ENCODE measurements at places on chromosomes 13 and 19. TPM values are rescaled to one million over a fixed set of nuclear protein-coding genes. Genes with fewer than 3 reads are reported as not detected.
A peak's percentile ranks its signal among the peaks of the same experiment; 100 is the strongest.

DNA sequence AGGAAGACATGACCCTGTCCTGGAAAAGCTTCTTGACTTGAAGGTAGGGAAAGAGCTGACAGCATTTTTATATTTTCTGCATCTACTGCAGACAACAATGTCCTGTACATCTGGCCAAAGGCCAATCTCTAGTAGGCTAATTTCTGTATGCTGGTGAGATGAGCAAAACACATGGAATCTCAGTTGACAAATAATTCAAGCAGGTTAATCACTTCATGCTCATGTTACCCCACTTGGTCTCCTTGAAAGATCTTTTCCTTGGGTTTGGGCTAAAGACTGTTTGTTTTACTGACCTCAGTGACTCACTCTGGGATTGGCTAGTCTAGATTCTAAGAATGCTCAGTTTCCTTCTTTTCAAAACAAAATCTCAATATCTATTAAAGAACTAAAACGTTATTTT lies 298.8 kb downstream of the LMO7 start:
- DNase-seq, result no peak

ADGRE3 gene
- not detected for polyA plus RNA-seq

DNA sequence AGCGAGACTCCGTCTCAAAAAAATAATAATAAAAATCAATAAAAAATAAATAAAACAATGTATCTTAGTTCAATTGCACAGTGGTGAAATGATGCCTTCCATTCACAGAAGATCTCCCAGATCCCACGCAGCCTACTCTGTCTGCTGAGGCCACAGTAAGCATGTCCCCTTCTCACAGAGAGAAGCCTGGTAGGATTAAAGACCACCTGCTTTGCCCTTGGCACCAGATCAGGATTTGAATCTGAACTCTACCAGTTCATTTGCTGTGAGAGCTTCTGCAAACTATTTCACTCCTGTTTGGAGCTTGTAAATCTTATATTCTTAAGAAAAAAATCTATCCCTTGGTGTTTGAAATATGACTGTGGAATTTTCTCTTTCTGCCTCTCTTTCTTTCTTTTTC lies 2.2 kb upstream of the SLC7A1 start:
- no peak for DNase-seq

KLF1 gene
- 1.3 TPM for polyA plus RNA-seq

NFKBIB gene
- 23.3 TPM for polyA plus RNA-seq

GRCh38 chr13:66265371-66265770 lies 964.8 kb downstream of the PCDH9 start:
- DNase-seq, result peak; percentile 20

TPTE2 gene
- polyA plus RNA-seq, result not detected

DNA sequence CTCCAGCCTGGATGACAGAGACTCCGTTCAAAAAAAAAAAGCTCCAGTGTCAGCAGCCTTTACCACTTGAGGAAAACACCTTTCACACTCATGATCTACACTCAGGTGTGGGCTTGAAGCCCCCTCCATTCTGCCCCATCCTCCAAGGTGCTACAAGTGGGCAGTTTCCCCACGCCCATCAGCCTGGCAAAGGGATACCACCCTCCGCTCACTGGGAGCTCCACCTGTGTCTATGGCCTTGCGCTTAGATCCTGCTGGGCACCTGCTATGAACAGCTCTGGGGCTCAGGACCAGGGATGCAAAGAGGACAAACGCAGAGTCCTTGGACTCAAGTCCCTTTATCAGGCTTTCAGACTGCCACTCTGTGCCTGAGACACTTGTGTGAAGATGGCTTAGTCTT lies 127.8 kb downstream of the CRYL1 start:
- DNase-seq, result no peak

DNA sequence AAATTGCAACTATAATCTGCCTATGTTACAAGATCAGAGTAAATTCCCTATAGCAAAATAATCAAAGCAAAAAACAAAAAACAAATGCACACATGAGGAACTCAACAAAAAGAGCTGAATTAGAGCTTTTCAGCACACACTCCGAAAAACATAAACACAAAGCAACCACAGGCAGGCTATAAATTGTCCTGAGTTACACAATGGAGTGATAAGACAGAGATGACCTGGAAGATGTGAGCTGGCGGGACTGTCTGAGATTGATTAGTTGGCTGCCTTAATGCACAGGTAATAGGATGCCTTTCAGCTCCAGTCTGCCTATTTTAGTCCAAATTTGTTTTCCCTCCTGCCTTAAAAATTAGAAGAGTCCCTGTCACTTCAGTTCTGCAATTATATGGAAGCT lies 159.0 kb upstream of the FNDC3A start:
- DNase-seq, result no peak

DNA sequence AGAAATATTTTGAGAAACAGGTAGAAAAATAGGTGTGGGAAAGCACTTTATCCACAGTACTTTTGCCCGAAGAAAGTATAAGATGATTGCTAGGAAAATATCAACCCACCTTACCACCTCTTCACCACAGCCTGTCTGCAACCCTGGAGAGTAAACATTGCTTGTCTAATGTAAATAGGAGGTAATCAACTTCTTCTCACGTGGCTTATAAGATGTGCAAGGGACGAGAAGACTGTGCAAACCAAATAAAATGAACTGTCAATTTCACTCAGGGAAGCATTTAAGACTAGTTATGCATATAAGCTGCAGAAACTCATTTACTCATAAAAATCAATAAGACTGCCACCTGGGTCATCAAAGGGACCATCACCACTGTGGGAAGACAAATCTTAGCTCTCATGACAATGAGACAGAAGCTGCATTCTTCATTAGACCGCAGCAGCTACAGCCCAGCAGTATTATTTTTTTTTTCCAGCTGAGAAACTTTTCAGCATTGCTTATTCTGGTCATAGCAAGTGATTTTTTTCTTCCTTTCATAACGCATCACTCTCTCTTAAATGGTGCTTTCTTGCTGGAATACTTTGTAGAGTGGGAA lies 807.7 kb upstream of the GPC6 start:
- no peak for DNase-seq

PSPN gene
- 5.9 TPM for polyA plus RNA-seq

GPR183 gene
- 0.95 TPM for polyA plus RNA-seq

- no peak for DNase-seq
Observed at GRCh38 chr19:8639821-8640401, 9.5 kb downstream of the NFILZ start.

BST2 gene
- 39.4 TPM for polyA plus RNA-seq

DNA sequence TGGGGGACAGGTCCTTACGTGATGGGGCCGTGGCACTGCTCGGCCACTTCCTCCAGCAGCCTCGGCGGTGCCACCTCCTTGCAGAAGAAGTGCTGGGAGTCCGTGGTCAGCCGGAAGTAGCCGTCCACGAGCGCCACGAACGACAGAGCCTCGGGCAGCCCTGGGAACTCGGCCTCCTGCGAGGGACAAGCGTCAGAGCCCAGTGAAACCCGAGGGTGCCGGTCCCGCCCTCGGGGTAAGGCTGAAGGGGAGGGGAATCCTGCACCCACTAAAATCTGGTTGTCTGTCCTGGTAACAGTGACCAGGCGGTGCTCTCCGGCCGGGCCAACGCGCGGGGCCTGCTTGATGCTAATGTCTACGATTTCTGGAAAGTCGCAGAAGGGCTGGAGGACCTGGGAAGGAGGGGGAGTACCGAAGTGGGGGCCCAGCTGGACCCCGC lies 6.4 kb downstream of the JAK3 start:
- no peak for DNase-seq

MEF2B gene
- polyA plus RNA-seq, result 22.1 TPM

DNA sequence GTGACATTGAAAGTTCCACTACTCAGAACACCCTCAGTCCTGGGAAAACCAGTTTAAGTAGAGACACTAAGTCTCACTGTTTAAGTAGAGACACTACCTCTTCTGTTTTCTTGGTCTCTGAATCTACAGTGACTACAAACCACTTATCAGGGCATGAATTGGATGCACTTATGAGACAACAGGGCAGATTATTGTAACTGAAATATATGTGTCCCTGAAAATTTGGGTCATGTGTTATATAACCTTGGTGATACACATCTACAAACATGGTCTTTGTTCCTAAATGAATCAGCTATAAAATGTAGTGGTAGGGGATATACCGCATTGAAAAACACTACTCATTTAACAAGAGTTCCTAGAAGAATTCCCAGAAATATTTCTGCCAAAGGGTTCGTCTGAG lies 55.7 kb downstream of the SERP2 start:
- no peak for DNase-seq

DNA sequence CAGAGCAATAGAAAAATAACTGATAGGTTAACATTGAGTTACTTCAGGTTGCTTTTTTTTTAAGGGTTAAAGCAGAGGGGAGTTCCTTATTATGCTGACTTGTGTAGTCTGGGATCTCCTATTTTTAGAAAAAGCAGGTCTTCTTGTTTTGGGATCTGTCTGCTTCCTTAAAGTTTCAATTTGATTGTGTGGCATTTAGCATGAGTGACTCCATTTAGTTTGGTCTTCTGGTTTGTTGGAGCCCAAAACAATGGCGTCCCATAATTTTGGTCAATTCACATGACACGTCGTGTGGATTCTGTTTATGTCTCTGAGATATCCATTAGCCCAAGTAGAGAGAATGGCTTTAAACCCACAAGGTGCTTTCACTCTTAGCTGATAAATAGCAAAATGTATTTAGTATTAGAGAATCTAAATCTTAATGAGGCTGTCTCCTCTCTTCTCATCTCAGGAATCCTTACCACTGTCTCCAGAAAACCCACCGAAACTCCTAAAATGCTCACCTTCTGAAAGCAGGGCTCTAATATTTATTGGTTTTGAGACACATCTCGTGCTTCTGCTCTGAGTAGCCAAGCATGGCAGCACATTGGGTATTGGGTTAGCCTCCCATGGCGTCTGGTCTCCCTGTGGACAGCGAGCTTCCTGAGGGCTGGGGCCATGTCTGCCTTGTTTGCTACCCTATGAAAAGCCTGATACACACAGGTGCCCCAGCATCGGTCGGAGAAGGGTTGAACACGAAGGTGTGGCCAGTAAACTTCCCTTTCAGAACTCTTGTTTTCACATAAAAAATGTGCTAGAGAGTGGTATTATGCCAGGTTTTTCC lies 67.2 kb upstream of the GPR183 start:
- no peak for DNase-seq

DNA sequence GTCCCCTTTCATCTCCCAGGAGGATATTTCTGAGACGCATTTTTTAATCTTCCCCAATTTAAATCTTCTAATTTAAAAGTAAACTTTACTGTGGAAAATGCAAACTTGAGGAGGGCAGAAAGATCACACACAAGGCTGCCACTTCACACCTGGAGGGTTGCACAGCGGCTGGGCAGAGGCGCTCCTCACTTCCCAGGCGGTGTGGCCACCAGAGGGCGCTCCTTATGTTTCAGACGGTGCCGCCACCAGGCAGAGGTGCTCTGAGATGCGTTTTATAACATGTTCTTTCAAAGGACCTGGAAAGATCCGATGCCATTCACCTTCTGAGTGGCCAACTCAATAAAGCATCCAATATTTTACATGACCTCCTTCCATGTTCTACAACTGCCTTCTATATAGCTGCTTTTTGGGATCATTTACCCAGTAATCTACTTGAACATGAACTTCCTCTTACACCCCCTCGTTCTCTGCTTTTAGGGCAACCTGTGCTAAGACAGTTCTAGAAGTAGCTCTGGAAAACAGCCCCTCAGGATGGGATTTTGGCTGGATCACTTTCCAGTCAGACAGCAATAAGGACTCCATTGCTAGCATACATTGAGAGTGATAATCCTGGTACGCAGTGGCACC lies 14.8 kb upstream of the MTUS2 start:
- no peak for DNase-seq

LRRC63 gene
- not detected for polyA plus RNA-seq

DNA sequence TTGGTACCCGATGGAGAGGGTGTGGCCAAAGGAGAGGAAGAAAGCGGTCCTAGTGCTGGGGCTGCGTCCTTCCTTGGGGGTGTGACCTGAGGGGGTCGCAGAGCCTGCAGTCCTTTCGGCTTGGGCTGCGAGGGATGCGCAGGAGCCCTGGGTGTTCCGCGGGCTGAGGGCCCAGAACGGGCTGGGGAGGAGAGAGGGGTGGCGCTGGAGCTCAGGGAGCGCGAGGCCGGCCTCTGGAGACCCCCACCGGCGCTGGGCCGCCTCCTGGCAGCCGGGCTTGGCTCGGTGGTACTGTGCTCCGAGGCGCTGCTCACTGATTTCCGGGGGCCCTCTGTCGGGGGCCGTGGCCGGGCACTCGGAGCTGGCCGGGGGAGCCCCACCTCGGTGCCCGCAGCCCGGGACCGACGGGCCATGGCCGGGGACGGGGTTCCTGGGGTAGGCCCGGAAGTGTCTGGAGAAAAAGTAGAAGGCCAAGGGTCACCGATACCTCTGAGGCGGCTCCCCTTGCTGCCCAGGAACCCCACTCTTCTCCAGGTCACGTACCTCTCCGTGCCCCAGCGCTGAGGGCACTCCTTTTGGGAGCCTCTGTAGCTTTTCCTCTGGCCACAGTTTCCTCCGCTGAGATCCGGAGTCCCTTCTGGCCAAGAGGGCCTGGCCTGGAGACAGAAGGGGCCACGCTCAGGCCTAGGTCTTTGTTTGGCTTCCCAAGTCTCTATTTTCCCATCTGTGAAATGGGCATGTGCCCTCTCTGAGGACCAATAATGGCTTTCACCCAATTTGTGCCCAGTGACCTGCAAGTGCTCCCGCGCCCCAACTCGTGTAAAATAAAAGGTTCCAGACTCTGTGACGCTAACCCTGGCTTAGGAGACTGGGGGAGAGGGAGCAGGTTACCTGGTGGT lies 1.6 kb downstream of the PRR36 start:
- no peak for DNase-seq

LYPD3 gene
- 3.2 TPM for polyA plus RNA-seq

LCP1 gene
- 5.4 TPM for polyA plus RNA-seq

DNA sequence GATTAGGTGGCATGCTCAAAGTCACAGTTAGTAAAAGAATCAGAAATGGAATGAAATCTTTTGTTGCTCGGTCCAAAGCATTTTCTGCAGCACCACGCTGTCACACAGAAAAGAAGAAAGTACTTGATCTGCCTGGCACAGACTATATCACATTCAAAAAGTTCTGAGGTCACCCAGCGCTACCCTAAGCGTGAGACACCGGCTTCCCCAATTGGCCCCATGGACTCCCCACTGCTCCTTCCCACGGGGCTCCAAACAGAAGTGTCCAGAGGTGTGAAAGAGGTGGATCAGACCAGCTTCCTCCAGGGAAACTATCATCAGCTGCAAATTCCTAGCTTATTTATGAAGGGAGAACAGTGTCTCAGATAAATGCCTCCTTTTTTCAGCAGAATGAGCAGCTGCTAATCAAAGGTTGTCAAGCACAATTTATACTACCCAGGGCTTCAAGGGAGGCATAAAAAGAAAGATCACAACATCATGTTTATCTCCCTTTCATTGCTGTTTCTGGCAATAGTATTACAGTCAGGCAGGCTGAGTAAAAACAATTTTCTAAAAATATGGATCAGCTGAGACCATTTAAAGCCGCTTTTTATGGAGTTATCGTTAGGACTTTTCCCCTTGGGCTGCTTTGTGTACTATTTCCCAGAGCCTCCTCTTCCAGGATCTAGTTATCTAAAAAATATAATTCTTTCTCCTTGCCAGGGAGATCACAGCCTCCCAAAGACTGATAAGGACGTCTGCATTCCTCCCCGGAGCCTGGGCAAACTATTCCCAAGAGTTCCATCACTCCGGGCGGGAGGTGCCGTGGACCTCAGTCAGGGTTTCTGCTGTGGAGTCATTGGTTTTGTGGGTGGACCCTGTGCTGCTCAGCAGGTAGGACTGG lies 208.0 kb downstream of the LHFPL6 start:
- DNase-seq, result peak; percentile 88

RGL3 gene
- 17.6 TPM for polyA plus RNA-seq

CD177 gene
- 0.48 TPM for polyA plus RNA-seq

Data from brain (organoid and tissue), 16 donors.